ENCODE measurements at places on chromosomes 7 and 10.

DNA sequence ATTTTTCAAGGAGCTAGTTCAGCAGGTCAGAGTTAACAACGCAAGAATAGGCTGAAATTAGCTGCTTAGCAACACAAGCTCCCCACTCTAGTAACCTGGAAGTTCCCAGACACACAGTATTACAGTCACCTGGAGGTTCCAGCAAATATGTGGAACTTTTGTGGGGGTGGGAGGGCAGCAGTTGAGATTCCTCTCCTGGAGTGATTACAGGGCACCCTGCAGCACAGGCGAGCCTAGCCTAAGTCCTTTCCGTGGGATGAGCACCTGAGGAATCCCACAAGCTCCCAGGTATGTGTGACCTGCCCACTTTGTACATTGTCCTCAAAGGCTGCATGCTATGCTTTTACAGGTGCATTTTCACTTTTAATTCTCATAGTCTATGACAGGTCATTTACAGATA lies 13.6 kb downstream of the TPK1 start:
- no peak for DNase-seq

- no peak for DNase-seq
Observed at GRCh38 chr7:30543813-30544525, 39.3 kb upstream of the GGCT start.

DNA sequence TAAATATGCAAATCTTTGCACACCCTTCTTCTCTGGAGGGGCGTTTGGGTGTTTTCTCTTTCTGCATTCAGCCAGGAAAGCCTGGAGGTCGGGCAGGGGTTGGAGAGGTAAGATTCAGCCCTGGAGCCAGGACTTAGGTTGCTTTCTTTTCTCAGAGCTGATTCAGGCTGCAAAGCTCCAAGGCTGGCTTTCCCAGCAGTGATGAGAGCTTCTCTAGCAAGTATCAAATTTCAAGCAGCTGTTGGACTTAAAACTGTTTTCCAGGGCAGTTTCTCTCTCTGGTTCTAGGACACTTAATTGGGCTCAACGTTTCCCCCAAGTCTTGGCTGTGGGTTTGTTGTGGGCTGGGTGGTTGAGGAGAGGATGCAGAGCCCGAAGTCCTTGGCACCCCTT lies 608 bp downstream of the AKR1B10 start:
- no peak for DNase-seq

GRCh38 chr10:129275886-129276285 lies 191.2 kb upstream of the MGMT start:
- DNase-seq = no peak
